ENCODE measurements at places on chromosomes 16 and 17.

DNA sequence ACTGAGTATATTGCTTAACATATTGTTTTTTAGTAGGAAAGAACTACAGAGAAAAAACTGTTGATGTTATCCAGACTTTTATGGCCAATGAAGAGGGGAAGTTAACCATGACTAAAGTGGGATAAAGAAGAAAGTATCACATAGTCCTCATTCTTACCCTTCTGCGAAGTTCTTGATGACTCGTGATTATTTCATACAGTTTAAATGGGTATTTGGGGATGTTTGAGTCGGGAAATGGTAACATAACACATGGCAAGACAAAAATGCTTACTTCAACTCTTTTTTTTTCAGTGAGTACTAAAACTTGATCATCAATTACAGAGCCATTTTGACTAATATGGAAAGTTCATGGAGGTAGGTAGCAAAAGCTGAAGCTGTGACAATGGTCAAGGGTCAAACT is 4.9 kb downstream of the POLG2 start:
- no peak for DNase-seq

DNA sequence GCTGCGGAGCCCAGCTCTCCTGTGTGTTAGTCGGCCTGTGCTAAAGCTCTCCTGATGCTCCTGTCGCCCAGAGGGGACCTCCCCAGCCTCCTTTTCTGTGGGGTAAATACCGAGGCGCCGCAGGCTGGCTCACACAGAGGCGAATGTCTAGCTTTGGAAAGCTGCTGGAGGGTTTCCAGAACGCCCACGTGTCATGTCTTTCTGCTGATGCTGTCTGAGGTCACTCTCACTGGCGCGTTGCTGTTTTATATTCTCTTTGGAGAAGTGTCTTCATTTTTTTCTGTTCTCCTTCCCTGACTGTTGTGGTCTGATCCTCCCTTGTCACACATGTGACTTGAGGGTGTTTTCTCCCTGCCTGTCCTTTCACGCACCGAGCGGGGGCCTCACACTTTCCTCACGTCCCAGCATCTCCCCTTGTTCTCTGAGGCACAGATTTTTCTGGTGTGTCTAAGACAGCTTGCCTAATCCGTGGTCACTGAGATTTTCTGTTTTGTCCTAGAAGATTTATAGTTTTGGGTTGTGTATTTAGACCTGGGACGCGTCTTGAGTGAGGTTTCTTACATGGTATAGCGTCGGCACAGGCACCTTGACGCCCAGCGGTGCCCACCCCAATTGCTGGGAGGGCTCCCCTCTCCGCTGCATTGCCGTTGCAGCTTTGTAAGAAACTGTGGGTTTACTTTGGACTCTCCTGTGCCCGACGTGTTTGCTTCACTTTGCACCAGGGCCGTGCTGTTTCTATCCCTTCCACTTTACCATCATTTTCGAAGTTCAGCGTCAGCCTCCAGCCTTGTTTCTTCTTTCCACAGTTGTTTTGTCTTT is 92.1 kb upstream of the ZNF750 start:
- no peak for DNase-seq

GRCh38 chr16:19939553-19939952 is 54.9 kb upstream of the GPRC5B start:
- DNase-seq, result no peak

- no peak for DNase-seq
Observed at GRCh38 chr16:72947379-72948237, 100.3 kb downstream of the ZFHX3 start.

DNA sequence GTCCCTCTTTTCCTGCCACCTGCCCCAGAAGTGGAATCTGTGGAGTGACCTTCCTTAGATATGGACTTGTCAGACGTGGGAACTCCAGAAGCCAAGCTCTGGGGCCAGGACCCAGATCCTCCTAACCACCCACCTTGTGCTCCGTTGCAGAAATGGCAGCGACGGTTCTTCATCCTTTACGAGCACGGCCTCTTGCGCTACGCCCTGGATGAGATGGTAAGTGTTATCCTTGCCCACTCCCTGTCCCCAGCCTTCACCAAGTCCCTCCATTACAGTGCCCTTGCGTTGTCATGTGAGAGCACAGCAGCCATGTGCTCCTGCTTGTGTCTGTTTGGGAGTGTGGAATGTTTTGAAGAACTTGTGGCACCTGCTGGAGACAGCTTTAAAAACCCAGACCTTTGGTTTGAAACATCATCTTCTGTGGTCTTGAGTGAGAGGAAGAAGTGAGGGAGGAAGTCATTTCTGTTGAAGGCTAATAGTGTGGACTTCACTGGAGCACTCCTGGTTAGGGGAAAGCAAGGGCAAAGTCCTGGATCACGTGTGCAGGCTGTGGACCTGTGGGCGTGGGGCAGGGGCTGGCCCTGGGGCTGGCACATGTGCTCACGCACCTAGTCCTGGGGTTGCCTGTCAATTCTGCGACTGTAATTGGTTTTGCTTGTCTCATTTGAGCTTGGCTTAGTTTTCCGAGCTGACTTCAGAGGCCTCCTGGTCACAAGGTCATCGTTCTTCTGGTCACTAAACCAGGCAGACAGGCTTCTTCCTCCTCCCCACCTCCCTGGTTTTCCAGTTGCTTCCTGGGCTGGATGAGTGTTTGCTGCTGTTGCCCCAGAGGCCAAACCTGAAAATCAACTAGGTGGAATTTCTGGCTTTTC is 35.8 kb downstream of the MPRIP start:
- DNase-seq, result no peak

DNA sequence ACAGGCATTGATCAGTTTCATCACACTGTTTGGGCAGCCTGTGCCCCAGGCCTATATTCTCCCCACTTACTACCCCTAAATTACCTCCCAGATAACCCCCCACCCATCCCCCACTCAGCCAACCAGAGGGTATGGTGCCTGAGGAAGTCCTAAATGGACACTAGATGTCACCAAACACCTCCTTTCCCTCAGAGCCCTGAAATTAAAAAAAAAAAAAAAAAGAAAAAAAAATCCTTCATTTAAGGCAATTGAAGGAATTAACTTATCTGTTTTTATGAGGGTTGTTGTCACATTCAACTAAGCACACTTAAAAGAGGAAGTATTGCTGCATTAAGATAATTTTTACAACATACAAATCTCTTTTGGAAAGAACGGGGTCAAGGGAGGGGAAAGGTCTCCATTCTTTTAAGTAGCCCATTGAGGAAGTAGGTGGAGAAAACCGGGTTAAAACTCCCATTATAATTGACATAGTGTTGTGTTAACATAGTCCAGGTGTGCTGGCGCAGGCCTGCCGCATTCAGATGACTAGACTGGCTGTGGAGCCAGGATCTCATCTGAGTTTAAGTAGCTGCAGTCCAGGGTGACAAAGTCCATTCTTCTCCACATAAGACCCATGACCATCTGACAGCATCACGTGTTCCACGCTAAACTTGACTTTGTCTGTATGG is 46.3 kb downstream of the SNX11 start:
- no peak for DNase-seq

DNA sequence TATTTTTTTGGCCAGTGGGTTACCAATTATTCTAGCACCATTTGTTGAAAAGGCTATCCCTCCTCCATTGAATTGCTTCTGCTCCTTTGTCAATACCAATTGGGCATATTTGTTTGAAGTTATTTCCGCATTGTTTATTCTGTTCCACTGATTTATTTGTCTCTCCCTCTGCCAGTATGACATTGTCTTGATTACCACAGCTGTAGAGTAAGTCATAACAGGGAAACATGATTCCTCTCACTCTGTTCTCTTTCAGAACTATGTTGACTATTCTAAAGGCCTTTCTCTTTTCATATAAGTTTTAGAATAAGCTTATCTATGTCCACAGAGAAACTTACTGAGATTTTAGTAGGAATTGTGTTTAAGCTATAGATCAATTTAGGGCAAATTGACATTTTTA is 94.3 kb downstream of the MAP2K6 start:
- DNase-seq, result no peak

- DNase-seq, result no peak
Observed at GRCh38 chr16:26680671-26681070, 386.1 kb upstream of the C16orf82 start.

DNA sequence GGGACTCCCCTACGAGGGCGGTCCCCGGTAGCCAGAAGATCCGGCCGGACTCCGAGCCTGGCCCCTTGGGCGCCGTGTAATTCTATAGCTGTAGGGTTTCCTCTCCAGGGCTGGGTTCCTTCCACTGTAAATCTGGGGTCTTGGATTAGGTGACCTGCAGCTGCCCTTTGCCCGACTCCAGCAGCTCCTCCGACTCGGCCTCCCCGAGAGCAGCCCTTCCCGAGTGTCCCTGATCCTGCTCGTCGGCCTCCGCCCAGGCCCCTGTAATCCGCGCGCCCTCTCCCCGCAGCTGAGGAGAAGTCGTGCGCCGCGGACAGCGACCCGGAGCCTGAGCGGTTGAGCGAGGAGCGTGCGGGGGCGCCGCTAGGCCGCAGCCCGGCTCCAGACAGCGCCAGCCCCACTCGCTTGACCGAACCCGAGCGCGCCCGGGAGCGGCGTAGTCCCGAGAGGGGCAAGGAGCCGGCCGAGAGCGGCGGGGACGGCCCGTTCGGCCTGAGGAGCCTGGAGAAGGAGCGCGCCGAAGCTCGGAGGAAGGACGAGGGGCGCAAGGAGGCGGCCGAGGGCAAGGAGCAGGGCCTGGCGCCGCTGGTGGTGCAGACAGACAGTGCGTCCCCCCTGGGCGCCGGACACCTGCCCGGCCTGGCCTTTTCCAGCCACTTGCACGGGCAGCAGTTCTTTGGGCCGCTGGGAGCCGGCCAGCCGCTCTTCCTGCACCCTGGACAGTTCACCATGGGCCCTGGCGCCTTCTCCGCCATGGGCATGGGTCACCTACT is 5.5 kb downstream of the TBX2 start:
- DNase-seq, result peak; percentile 27

- no peak for DNase-seq
Observed at GRCh38 chr17:50798424-50799288, 31.3 kb upstream of the ANKRD40CL start.

- no peak for DNase-seq
Observed at GRCh38 chr16:57672416-57672815, 4.3 kb downstream of the ADGRG3 start.

DNA sequence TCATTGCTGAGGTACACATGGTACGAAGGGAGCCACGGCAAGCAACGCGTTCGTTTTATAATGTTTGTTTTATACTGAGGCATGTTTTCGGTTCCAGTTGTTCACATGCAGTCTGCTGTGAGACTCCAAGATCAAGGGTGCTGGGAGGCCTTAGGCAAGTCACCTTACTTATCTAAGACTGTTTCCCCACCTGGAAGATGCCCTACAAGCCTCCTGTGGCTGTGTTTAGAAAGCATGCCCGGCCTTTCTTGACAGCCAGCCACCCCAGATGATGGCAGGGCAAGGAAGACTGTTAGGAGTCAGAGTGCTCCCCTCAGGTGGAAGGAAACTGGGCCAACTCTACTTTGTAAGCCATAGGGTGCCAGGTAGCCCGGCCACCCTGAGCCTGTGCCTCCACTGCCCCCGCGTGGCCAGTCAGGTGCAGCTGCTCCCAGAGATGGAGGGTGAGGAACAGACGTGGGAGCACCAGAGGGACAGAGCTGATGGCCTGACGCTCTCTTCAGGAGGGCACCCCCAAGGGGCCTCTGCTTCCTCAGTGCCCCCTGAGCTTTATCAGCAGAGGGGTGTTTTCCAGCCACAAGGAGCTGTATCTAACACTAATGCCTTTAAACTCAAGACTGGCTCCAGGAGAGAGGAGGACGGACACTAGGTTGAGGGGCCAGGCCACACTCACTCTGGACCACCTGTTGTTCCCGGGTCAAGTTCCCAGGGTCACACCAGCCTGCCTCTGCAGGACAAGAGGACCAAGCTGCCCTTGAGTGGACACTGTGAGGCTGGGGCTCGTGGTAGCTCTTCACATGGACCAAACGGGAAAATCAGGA is 5.4 kb downstream of the NAT9 start:
- DNase-seq, result peak; percentile 85

GRCh38 chr17:78771758-78772382 is 10.2 kb downstream of the CYTH1 start:
- no peak for DNase-seq

GRCh38 chr17:42098730-42099399 is 592 bp upstream of the ZNF385C start:
- DNase-seq, result no peak

GRCh38 chr16:74455213-74455612 is 33.9 kb upstream of the CLEC18B start:
- DNase-seq, result no peak

- DNase-seq, result peak; percentile 82
Observed at GRCh38 chr17:40038882-40039513, 15.2 kb downstream of the MED24 start.

- DNase-seq, result no peak
Observed at GRCh38 chr17:57639381-57639780, 105.7 kb downstream of the CCDC182 start.

GRCh38 chr17:33038740-33039139 is 47.1 kb downstream of the SPACA3 start:
- DNase-seq, result peak; percentile 35

GRCh38 chr16:87739801-87740200 is 26.0 kb downstream of the KLHDC4 start:
- DNase-seq, result no peak

DNA sequence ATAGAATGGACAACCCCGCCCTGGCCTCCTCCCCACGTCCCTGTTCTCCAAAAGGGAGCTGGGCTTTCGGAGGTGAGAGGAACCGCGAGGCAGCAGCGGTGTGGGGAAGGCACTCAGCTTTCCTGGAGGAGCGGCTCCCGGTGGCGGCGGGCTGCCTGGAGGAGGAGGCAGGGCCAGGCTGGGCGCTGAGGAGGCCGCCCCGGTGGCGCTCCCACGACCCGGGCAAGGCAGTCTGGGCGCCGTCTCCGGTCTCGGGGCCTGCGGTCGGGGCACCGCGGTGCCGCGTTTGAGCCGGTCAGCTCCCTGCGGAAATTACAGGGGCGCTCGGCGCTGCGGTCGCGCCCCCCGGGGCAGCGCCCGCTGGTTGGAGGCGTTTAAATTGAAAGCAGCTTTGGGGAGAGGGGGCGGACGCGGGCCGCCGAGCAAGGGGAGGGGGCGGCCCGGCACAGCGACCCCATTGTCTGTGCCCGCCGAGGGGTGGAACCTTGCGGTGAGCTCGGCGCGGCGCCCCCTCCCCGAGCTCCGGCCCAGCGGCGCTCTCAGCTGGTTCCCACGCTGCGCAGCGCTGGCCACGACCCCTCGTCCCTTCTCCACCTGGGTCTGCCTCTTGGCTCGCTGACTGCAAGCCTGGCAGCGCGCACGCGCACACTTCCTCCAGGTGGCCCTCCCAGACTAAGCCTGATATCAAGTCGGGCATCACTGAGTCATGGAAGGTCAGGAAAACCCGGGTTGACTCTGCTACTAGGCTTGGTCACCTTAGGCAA is 58.7 kb upstream of the DLX4 start:
- no peak for DNase-seq

All from heart left ventricle (tissue), 16 donors.